ENCODE measurements at places on chromosomes 2 and 18.

- no peak for DNase-seq
Measured at GRCh38 chr2:8409461-8410260, 272.2 kb upstream of the ID2 start.

DNA sequence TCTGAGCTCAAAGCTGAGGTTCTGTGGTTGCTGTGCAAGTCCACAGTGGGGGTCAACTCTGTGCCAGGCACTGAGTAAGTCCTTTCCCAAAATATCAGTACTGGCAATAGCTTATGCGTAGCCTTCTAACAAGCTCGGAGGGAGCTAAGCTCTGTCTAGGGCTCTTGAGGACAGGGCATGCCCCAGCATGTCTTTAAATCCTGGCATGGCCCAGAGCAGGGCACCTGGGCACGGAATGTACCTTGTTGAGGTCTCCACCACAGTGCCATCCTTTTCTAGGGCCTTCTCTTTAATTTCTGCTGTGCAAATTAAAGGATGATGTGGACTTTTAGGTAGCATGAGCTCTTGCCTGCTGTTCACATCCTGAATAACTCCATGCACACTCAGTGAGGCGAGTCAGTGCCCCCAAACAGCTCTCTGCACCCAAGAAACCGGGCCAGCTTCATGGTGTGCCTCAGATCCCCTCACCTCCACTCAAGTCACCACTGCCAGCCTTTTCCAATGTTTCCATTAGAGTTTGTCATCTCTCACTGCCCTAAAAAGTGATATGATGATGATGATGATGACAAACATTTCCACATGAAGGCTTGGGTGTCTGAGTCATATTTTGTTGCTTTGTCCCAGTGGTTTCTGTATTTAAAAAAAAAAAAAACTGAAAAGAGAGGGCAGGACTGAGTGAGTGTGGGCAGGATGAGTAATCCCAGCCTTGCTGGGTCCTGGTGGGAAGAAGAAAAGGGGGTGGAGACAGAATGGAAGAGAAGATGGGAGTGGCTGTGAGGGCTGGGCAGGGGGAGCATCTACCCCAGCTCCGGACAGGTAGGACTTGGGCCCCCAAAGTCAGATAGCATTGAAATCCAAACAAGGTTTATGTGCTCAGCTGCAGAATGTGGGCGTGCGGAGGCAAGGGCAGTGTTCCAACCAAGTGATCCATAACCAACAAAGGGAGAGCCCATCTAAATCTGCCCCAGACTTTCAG lies 78.9 kb downstream of the ZBTB7C start:
- no peak for DNase-seq

GRCh38 chr2:641872-642815 lies 35.1 kb downstream of the TMEM18 start:
- DNase-seq: peak; percentile 37

- DNase-seq: no peak
Measured at GRCh38 chr18:49186242-49186641, 235.5 kb upstream of the SMAD7 start.

DNA sequence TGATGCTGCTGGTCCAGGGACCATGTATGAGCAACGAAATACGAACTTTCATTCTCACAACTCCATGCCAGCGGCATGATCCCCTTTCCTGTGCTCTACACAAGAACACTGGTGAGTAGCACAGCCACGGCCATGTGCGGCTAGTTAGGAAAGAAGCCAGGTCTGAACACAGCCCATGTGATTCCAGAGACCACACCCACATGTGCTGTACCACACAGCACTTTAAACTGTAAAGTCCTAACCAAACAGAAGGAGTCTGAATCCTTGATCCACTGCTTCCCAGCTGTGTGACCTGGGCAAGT lies 33.0 kb upstream of the ACAA2 start:
- DNase-seq: no peak
